ENCODE measurements at places on chromosomes 3 and 15.

- DNase-seq = no peak
Measured at GRCh38 chr3:12327021-12327420, 38.2 kb downstream of the PPARG start.

- DNase-seq = no peak
Measured at GRCh38 chr3:127224118-127224517, 31.2 kb downstream of the PRR23E start.

- no peak for DNase-seq
Measured at GRCh38 chr3:13072600-13073325, 466 bp downstream of the IQSEC1 start.

- DNase-seq = no peak
Measured at GRCh38 chr3:31391150-31391549, 141.6 kb upstream of the STT3B start.

- DNase-seq = no peak
Measured at GRCh38 chr15:37536967-37537605, 397.4 kb upstream of the TMCO5A start.

- DNase-seq = no peak
Measured at GRCh38 chr3:99872923-99873254, 55.2 kb downstream of the CMSS1 start.

DNA sequence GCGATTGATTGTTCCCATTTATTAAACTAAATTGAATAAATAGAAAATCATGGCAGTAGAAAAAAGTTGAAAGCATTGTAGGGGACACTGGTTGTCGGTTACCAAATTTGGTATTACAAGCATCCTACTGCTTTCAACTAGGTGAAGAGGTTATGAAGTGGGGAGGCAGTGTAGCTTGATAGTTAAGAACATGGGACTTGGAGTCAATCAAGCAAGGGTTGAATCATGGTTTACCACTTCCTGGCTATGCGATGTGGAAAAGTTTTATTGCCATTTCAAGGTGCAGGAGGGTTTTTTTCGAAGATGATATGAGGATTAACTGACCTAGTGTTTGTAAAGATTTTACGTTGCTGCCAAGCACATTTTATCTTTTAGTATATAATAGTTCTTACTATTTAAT lies 318.2 kb upstream of the KCNH8 start:
- DNase-seq = no peak

- DNase-seq = no peak
Measured at GRCh38 chr3:94175677-94176076, 112.8 kb downstream of the NSUN3 start.

Data from cardiac fibroblast (primary cell).